ENCODE measurements at places on chromosomes 4 and X.
A peak's percentile ranks its signal among the peaks of the same experiment; 100 is the strongest.

- DNase-seq, result no peak
Measured at GRCh38 chrX:84907324-84907968, 96.2 kb upstream of the APOOL start.

- no peak for DNase-seq
Measured at GRCh38 chr4:184362396-184362795, 112.0 kb downstream of the IRF2 start.

DNA sequence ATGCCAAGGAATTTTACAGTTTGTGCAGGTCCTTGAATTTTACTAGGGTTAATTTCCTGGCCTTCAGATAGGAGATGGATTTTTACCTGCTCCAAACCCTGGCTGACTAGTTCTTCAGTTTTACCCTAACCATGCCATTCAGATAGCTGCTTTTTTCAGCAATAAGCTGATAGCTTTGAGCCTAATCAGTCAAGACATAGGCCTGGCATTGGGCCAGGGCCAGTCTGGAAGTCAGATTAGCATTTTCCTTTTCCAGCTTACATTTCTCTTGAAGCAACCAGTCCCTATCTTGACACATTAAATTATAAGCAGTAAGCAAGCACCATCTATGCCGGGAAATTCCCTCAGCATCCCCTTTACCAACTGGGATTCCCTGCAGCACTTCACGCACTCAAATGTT lies 177.1 kb downstream of the ADGRA3 start:
- DNase-seq, result no peak

DNA sequence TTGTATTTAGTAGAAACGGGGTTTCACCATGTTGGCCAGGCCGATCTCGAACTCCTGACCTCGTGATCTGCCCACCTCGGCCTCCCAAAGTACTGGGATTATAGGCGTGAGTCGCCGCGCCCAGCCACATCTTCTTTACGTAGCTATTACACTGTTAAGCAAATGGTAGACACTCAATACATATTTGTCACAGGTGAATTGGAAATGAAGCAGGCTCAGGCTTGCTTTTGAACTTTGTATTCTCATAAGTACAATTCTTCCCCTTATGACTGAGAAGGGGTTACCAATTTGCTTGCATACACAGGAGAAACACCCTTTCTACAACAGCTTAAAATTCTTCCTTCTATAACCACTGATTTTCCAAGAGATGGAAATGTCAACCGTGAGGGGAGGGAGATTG lies 787 bp upstream of the SRPX2 start:
- DNase-seq, result no peak

- DNase-seq, result no peak
Measured at GRCh38 chr4:141391771-141392170, 171.1 kb downstream of the ZNF330 start.

DNA sequence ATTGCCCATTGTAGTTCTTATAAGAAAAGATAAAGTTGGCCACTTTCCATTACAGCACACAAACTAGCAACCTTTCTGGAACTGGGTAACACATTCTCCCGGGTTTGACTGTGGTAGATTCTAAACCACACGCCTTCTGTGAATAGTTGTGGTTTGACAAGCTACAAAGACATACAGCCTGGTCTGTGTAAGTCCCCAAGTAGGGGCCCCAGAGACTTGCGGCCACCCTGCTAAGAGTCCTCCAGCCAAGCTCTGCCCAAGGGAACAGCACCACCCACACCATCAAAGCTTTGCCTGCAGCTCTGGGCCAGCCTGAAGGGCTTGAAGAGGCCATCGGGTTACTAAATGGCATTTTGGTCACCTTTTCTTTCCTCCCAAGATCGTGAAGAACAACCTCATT lies 203.4 kb downstream of the MAML3 start:
- no peak for DNase-seq

GRCh38 chr4:84995386-84995785 lies 28.9 kb upstream of the WDFY3 start:
- no peak for DNase-seq

- DNase-seq, result peak; percentile 1
Measured at GRCh38 chr4:139144911-139145551, 32.0 kb downstream of the ELF2 start.

Measured in effector memory CD8-positive, alpha-beta T cell (primary cell).